ENCODE measurements at places on chromosomes 2 and 18.

GRCh38 chr2:84904717-84905174 lies 710 bp upstream of the TMSB10 start:
- DNase-seq: no peak

DNA sequence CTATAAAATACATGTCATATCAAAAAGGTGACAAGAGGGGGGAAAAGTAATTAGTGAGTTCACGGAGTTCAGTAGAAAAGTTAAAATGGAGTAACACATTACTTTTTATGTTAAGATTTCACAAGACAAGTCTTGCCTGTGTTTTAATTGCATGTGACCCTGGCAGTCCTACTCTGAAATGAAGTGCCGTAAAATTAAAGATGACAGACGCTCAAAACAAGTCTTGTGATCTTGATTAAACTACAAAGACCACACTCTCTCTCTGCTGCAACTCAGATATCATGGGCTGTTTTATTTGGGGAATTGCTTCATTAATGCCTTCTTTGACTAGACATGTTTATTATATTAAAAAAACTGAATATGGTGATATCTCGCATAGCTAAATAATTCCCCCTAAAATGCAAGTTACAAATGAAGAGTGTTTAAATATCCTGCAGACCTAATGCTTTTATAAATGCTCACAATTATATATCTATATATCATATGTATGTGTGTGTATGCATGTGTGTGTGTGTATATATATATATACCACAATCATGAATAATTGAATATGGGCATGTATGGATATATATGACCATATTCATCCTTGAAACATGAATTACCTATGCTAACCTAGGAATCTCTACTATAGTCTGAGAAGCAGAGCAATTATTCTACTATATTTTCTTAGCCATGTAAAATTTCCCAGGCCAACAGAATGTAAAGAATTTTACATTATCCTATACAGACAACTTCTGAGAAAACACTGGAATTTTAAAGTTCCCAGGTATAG lies 647.5 kb downstream of the ARHGAP15 start:
- no peak for DNase-seq

- DNase-seq: no peak
Measured at GRCh38 chr2:184735611-184736010, 137.3 kb downstream of the ZNF804A start.

DNA sequence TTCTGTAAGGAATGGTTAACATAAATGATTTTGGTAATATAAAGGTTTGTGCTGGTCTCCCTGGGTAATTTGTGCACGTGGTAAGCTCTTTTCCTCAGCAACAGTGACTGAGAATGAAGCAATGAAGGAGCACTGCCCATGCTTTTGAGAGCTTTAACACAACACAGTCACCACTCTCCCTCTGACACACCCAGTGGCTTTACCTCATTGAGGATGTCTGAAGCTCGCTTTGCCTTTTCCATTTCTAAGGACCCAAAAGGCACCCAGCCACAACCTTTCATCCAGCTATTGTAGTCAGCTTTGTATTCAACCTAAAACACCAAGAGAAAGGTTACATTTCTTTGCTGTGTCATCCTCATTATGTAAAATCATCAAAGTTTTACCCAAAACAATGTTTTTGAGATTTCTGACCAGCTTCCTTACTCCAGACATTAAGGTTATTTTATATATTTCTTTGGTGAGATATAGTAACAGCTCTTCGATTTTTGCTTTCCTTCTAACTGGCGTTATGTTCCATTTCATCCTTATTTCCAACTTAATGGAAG lies 51.7 kb downstream of the NEB start:
- no peak for DNase-seq

GRCh38 chr18:74524097-74524496 lies 10.2 kb upstream of the CNDP1 start:
- no peak for DNase-seq

DNA sequence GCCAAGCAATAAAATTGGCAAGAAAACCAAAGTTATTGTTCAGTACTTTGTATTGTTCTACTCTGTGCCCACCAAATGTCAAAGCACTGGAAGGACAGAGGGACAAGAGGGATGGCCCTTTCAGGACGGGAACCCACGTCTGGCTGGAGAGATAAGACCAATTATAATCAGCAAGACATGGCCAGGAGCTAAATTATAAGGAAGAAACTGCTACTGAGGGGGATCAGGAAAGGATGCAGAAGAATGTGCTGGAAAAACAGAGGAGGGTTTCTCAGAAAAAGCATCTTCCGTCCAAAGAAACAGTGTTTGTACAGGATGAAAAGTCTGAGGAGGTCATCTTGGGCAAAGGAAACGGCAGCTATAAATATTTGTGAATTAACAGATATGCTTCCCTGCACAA lies 46.4 kb upstream of the NARS1 start:
- DNase-seq: no peak

GRCh38 chr2:79945653-79946445 lies 358.7 kb downstream of the LRRTM1 start:
- no peak for DNase-seq

GRCh38 chr2:221388891-221389290 lies 183.2 kb downstream of the EPHA4 start:
- DNase-seq: no peak

DNA sequence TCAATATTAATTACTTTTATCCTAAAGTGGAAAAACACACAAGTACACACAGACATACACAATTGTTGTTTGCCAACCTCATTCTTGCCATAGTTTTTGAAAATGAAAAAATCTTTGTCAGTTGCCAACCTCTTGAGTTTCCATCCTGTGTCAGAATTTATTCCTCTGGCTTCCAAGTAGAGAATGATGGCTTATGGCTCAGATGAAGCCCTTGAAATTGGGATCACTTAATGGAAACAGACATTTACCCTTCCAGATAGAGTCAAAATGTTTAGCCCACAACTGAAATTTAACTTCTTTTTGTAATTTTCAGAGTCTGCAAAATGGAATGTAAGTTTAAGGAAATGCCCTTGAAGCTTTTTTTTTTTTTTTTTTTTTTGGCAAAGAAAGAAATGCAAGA lies 321.6 kb upstream of the TNP1 start:
- DNase-seq: no peak

Measured in CD4-positive, alpha-beta T cell treated with Interleukin-1 beta for 1 hour (primary cell).